ENCODE measurements at places on chromosomes 7 and 10. TPM values are rescaled to one million over a fixed set of nuclear protein-coding genes. Genes with fewer than 3 reads are reported as not detected.

The TRIM73 gene
- 1.9 TPM for total RNA-seq

The SYCE1 gene
- not detected for total RNA-seq

DNA sequence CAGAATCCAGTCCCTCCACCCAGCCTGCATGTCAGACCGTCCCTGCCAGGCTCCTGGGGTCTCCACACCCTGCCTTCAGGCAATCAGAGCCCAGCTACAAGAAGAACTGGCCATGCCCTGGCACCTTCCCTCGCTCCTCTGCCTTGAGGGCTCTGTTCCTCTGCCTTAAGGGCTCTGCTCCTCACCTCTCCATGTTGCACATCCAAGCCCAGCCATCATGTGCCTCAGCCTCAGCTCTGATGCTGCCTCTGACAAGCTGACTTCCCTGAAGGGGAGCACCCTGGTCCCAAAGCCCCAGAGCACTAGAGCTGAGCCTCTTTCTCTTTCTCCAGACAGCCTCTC is 50.3 kb upstream of the ANTXRL start:
- no peak for DNase-seq

GRCh38 chr7:134750083-134751062 is 29.1 kb upstream of the CALD1 start:
- DNase-seq, result no peak

- DNase-seq, result no peak
Observed at GRCh38 chr7:83947260-83947659, 247.3 kb downstream of the SEMA3A start.

GRCh38 chr10:24722676-24723385 is 856 bp downstream of the ARHGAP21 start:
- DNase-seq, result no peak

DNA sequence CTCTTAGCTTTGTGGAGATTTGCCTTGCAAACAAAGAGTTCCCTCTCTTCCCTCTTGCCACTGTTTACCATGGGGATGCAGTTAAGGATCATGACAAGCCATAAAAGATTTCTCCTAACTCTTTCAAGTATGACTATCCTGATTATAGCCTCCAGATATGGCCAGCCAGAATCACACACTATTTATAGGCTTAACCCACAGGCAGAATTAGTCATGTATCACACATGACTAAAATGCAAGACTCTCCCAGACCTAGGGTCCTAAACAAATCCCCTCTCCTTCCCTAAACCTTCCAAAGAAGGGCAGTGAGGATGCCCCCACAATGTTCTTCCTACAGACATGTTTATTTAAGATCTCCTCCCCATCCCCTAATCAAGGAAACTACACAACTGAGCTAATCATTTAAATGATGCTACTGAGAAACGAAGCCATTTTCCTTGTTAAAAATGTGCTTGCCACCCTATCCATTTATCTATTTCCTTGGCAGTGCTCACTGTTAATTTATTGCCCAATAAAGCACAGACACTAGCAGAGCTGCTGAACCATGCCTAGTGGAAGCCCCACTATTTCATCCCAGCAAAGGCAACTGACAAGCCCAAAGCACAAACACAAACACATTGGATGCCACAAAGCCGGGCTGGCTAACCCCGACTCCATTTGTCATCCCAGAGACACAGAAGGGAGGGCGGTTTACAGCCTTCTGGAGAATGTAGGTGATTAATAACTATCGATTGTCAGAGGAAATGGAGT is 363.4 kb downstream of the KCNMA1 start:
- no peak for DNase-seq

- peak; percentile 86 for DNase-seq
Observed at GRCh38 chr7:106660862-106661720, at the start of gene CCDC71L. Gene CCDC71L (minus strand): TSS chr7:106661158. CDS start chr7:106660896, 262 bp downstream.

The SCIN gene
- 3.4 TPM for total RNA-seq

DNA sequence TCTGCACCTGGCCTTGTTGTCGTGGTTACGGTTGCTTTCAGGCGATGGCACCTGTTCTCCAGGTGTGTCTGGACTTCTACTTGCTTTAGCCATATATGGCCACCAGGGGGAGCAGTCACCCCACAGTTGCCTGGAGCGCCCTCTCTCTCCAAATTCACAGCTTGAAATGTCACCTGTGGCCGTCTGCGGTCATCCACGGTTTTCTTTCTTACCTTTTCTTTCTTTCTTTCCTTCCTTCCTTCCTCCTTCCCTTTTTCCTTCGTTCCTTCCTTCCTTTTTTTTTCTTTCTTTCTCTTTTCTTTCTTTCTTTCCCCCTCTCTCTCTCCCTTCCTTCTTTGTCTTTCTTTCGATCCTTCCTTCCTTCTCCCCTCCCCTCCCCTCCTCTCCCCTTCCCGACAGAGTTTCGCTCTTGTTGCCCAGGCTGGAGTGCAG is 150.5 kb upstream of the VKORC1L1 start:
- no peak for DNase-seq

The AKR1C1 gene
- 232 TPM for total RNA-seq

The NEUROD6 gene
- not detected for total RNA-seq

GRCh38 chr7:132326878-132327589 is 249.2 kb downstream of the PLXNA4 start:
- no peak for DNase-seq

DNA sequence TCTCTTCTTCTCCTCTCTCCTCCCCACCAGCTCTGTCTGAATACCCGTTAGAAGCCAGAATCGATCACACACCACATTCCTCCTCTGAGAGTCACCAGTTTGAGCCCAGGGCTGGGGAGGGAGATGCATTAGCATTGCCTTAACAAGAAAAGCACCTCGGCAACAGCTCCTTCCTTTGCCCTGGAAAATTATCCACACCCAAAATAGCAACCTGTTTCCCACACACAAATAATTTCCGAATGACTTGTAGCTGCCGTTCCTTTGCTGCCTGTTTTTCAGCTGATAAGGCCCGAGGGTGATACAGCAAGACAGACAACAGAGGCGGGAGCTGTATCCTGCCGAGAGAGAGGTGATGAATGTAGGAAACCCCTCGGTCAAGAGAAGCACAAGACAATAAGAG is 91.3 kb downstream of the CPXM2 start:
- DNase-seq, result no peak

The CPA4 gene
- total RNA-seq, result 12.3 TPM

The OR2A1 gene
- total RNA-seq, result not detected

- DNase-seq, result no peak
Observed at GRCh38 chr10:100864036-100864885, 48.5 kb upstream of the SLF2 start.

DNA sequence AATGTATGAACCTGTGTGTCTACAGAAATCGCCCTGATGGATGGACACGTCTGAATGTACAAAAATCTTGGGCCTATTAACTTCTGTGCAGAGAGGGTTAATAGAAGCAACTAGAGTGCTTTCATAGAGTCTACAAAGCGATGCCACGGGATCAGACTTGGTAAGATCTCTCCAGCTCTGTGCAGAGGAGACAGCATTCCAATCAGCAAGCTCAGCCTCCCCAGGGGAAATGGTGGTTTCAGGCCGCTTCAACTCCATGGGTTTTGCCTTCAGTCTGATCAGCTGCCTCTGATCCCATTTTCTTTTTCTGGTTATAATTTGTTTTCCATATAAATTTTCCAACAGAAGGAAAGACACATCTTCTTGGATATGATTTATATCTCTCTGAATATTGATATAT is 35.1 kb upstream of the COBL start:
- no peak for DNase-seq

The FOXL3 gene
- not detected for total RNA-seq

- DNase-seq, result no peak
Observed at GRCh38 chr10:122172361-122173008, 98.6 kb upstream of the BTBD16 start.

DNA sequence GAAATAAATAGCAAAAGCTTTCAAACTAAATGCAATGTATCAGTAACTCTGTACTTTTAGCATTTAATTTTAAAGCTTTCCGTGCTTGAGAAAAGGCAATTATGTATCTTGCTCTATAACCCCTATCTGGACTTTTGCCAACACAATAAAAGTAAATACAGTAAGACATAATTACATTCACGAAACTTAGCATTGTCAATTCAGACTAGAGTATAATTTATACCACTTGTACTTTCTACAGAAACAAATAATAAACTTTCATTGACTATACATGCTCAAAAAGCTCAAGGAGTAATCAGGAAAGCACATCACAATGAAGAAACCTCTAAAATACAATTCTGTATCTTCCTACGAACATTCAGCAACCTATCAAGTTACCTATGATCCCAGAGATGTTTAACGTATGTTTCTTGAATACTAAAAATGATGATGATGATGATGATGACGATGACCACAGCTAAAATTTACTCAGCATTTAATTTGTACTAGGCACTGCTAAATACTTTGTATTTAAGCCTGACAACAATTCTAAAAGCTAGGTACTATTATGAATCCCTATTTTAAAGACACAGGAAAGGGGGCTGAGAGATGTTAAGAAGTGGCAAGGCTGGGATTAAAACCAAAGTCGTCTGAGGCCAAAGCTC is 44.9 kb downstream of the MINDY3 start:
- no peak for DNase-seq

- no peak for DNase-seq
Observed at GRCh38 chr10:20277820-20278219, 461.6 kb downstream of the PLXDC2 start.

The C7orf57 gene
- 0.57 TPM for total RNA-seq
